ENCODE measurements at places on chromosomes 1 and 21. TPM values are rescaled to one million over a fixed set of nuclear protein-coding genes. Genes with fewer than 3 reads are reported as not detected.
A peak's percentile ranks its signal among the peaks of the same experiment; 100 is the strongest.

DNA sequence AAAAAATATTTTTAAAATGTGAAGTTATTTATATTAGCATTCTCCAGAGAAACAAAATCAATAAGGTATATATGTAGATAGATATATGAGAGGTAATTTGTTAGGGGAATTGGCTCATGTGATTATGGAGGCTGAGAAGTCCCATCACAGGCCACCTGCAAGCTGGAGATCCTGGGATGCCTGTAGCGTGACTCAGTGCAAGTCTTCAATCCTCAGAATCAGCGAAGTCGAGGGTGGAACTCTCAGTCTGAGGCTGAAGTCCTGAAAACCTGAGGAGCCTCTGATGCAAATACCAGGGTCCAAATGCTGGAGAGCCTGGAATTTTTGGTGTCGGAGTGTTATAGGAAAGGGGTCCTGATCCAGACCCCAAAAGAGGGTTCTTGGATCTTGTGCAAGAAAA, 658.5 kb downstream of the USP25 start:
- H3K4me3 ChIP-seq, result no peak overlapping the region
- H3K27me3 ChIP-seq, result no peaks in the 10 kb centered on the region
- no peak overlapping the region for H3K27ac ChIP-seq

- H3K27me3 ChIP-seq, result no peaks in the 10 kb centered on the region
- no peak overlapping the region for H3K27ac ChIP-seq
- no peak overlapping the region for H3K4me3 ChIP-seq
- peak; percentile 2 for DNase-seq
- H3K4me1 ChIP-seq, result peaks cover 10% of the 10 kb centered on the region
These were observed 447.1 kb downstream of the PTPRU start for GRCh38 chr1:29683472-29683871.

The CD84 gene
- total RNA-seq, result 21.6 TPM

DNA sequence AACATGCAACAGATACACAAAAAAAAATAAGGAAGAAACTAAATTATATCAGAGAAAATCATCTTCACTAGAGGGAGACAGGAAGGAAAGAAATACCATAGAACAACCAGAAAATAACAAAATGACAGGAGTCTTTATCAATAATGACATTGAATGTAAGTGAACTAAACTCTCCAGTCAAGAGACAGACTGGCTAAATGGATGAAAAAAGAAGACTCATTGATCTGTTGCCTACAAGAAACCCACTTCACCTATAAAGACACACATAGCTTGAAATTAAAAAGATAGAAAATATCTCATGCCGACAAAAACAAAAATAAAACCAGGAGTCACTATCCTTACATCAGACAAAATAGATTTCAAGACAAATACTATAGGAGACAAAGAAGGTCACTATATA, 593.1 kb upstream of the USP24 start:
- H3K4me1 ChIP-seq, result no peaks in the 10 kb centered on the region
- DNase-seq, result no peak
- no peaks in the 10 kb centered on the region for H3K27me3 ChIP-seq
- no peaks in the 10 kb centered on the region for H3K36me3 ChIP-seq
- H3K27ac ChIP-seq, result no peak overlapping the region
- no peak overlapping the region for H3K4me3 ChIP-seq

GRCh38 chr1:203172184-203173010, 3.2 kb downstream of the MYBPH start:
- peak; percentile 64 for DNase-seq
- H3K36me3 ChIP-seq, result no peaks in the 10 kb centered on the region
- H3K27ac ChIP-seq, result no peak overlapping the region
- no peaks in the 10 kb centered on the region for H3K4me1 ChIP-seq
- no peak overlapping the region for H3K4me3 ChIP-seq

The DENND2C gene
- 0.43 TPM for total RNA-seq

DNA sequence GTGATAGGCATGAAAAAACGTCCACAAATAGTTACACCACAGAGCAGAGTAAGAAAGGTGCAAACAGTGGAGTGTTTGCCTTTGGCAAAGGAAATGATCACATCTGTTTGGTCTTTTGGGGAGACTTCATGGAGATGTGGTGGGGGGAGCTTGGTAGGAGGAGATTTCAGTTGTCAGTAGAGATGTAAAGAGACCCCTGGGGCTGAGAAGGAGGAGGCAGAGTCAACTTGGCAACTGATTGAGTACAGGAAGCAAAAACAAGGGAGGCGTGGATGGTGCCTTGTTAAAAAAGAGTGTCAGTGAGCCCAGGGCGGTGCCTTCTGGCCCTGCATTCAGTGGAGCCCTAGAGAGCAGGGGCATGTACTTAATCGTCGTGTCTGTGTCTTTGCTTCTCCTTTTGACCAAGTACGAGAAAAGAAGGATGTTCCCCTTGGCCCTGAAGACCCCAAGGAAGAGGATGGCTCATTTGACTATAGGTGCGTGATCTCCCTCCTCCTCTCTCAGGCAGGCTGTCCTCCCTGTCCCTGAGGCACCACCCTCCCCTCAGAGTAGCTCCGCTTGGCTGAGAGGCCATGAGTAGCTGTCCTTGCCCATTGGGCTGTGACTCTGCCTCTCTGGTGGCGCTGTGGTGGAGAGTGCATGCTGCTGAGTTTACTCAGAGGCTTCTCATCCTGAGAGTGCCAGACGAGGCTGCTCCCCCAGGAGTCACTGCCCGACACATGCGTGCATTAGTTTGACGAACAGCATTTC, 30.4 kb upstream of the CNTN2 start:
- no peaks in the 10 kb centered on the region for H3K36me3 ChIP-seq
- no peak overlapping the region for H3K27ac ChIP-seq
- no peaks in the 10 kb centered on the region for H3K4me1 ChIP-seq
- no peak overlapping the region for H3K4me3 ChIP-seq

DNA sequence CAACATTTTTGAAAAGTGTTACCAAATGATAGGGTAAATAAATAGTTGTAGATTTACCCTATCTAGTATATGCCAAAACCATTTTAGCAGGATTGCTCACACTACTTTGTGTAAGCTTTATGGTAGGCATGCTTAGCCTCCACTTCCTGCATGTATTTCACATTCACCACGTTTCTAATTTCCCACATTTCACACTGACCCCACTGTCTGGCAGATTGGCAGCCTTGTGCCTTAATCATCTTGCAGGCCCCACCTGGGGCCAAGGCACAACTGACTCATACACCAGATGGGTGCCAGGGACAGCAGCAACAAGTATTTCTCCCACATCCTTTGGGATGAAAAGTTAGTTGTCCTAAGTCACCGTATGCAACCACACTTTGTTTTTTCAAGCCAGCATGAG, 21.2 kb upstream of the CENPF start:
- H3K4me3 ChIP-seq, result no peak overlapping the region
- peaks cover 1% of the 10 kb centered on the region for H3K36me3 ChIP-seq
- peaks cover 10% of the 10 kb centered on the region for H3K27me3 ChIP-seq
- H3K27ac ChIP-seq, result no peak overlapping the region

DNA sequence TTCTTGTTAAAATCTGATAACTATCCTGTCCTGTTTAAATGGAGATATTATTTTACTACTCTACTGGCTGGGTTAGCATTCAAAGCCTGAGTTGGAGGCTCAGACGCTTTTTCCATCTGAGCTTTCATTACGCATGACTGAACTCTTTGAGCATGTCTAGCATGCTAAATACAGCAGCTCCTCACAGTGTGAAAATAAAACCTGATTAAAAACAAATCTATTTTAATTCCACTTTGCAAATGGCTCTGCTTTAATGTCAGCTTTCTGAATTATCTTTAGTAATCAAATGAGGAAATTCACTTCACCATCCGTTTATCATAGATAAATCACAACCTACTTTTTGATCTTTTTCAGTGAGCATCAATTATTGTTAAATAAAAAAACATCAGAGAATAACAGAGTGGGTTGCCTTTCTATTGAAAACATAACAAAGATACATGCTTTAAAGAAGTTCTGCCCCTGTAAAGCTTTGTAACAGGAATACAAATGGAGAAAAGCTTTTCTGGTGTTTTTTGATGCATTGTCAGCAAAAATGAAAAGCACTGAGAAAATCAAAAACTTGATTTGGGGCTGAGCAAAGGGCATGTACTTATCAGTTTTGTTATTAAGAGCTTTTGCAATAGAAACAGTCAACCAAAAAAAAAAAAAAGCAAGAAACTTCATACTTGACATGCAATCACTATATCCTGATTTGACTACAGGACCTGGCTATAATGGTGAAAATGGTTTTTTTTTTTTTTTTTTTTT, 3.5 kb upstream of the SPEN start:
- DNase-seq, result no peak
- no peaks in the 10 kb centered on the region for H3K27me3 ChIP-seq
- H3K4me1 ChIP-seq, result peaks cover 27% of the 10 kb centered on the region
- peaks cover 8% of the 10 kb centered on the region for H3K36me3 ChIP-seq

The IL6R gene
- 16.0 TPM for total RNA-seq

The CTTNBP2NL gene
- 3.4 TPM for total RNA-seq

The S1PR1 gene
- total RNA-seq, result 220 TPM

DNA sequence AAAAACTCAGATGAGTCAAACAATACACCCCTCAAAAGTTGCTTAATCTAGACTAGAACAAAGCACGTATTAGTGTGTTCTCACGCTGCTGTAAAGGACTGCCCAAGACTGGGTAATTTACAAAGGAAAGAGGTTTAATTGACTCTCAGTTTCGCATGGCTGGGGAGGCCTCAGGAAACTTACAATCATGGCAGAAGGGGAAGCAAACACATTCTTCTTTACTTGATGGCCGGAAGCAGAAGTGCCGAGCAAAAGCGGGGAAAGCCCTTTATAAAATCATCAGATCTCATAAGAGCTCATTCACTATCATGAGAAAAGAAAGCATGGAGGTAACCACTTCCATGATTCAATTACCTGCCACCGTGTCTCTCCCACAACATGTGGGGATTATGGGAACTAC, 10.1 kb downstream of the JAM2 start:
- H3K27ac ChIP-seq, result no peak overlapping the region
- peaks cover 9% of the 10 kb centered on the region for H3K27me3 ChIP-seq
- no peaks in the 10 kb centered on the region for H3K36me3 ChIP-seq
- DNase-seq, result no peak
- H3K4me3 ChIP-seq, result no peak overlapping the region
- no peaks in the 10 kb centered on the region for H3K4me1 ChIP-seq

The CRYAA gene
- total RNA-seq, result not detected

DNA sequence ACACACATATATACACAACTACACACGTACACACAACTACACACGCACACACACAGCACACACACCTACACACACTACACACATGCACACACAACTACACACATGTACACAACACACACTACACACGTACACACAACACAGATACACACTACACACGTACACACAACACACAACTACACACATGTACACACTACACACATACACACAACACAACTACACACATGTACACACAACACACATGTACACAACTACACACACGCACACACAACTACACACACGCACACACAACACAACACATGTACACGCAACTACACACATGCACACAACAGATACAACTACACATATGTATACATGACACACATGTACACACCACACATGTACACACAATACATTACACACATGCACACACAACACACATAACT, 318.1 kb downstream of the CAMTA1 start:
- H3K36me3 ChIP-seq, result no peaks in the 10 kb centered on the region
- H3K4me1 ChIP-seq, result no peaks in the 10 kb centered on the region
- H3K27ac ChIP-seq, result no peak overlapping the region
- no peak for DNase-seq

The CCDC185 gene
- not detected for total RNA-seq

DNA sequence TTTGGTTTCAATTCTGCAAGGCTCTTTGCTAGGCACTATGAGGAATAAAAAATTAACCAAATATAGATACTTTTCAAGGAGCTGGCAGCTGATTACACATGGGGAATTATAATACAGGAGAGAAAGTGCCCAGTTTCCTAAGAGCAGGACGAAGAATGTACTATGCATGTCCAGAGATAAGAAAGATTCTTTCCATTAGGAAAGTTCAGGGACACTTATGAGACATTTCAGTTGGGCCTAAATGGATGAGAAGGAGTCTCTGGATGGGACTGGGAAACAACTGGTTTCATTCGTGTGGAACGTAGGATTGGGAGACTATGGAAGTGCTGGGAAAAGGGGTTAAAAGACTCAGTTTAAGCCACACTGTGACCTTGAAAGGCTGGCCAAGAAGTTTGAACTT, 63.5 kb upstream of the MROH9 start:
- H3K27me3 ChIP-seq, result no peaks in the 10 kb centered on the region
- H3K27ac ChIP-seq, result no peak overlapping the region
- no peak overlapping the region for H3K4me3 ChIP-seq
- H3K4me1 ChIP-seq, result no peaks in the 10 kb centered on the region

GRCh38 chr1:41041614-41042270, 20.2 kb upstream of the SLFNL1 start:
- no peak overlapping the region for H3K4me3 ChIP-seq
- H3K36me3 ChIP-seq, result peaks cover 20% of the 10 kb centered on the region
- H3K27me3 ChIP-seq, result no peaks in the 10 kb centered on the region
- DNase-seq, result no peak
- H3K4me1 ChIP-seq, result peaks cover 16% of the 10 kb centered on the region

DNA sequence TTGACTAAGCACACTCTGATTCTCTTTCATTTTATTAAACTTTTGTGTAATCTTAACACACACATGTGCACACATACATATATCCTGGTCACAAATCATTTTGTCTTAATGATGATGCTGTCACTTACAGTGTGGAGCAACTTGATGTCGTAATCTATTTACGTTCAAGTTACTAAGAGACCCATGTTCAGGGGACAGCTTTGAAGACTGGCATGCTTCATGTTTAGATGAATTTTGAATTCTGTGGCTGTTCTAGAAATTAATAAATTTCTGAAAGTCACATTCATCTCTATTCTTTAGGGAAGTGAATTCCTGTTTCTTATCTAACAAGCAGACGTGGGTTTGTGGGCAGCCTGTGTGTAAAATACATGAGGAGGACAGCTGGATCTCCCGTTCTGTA, 1637.8 kb downstream of the PLA2G4A start:
- no peaks in the 10 kb centered on the region for H3K36me3 ChIP-seq
- H3K27ac ChIP-seq, result no peak overlapping the region
- H3K4me3 ChIP-seq, result no peak overlapping the region
- DNase-seq, result no peak
- H3K27me3 ChIP-seq, result no peaks in the 10 kb centered on the region

DNA sequence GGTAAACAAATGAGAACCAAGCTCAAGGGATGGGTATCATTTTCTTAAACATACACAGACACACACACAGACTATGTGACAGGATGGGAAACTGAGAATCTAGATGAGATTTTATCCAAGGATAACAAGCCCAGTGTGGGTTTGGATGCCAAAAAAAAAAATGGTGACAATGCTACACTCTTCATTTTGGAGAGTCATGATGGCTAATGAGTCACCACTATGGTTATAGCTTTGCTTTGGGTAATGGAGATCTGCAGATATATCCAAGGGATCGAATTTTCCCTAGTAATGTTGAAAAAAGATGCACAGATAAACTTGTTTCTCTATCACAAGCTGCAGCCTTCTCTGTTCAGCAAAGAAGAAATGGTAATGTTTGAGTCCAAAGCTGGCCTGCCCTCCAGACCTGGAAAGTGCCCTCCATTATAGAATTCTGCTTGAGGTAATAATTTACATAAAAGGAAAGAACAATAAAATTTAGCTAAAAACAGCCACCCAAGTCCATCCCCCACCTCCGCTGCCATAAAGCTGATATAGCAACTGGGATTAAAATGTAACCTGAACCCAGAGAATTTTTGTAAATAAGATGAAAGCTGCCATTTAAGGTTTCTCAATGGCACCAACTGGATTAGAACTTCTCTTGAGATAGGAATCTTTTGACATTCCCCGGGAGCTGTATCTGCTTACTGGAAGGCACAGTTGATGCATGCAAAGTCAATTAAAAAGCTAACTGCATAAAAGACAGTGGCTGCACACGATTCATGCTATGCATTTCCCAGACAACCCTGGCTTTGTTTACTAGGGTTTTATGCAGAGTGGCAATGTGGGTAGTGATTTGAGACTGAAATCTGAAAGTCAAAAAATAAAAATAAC, 395.2 kb upstream of the LYPLAL1 start:
- H3K27me3 ChIP-seq, result no peaks in the 10 kb centered on the region
- H3K4me3 ChIP-seq, result no peak overlapping the region
- H3K27ac ChIP-seq, result no peak overlapping the region
- DNase-seq, result no peak
- H3K36me3 ChIP-seq, result no peaks in the 10 kb centered on the region

Data from activated CD4-positive, alpha-beta memory T cell treated with anti-CD3 and anti-CD28 coated beads, Interleukin-2, amount 10 ng/mL, durations not matched to agents 7 days and 5 days (primary cell).